ENCODE measurements at places on chromosomes 7 and 10.
A peak's percentile ranks its signal among the peaks of the same experiment; 100 is the strongest.

DNA sequence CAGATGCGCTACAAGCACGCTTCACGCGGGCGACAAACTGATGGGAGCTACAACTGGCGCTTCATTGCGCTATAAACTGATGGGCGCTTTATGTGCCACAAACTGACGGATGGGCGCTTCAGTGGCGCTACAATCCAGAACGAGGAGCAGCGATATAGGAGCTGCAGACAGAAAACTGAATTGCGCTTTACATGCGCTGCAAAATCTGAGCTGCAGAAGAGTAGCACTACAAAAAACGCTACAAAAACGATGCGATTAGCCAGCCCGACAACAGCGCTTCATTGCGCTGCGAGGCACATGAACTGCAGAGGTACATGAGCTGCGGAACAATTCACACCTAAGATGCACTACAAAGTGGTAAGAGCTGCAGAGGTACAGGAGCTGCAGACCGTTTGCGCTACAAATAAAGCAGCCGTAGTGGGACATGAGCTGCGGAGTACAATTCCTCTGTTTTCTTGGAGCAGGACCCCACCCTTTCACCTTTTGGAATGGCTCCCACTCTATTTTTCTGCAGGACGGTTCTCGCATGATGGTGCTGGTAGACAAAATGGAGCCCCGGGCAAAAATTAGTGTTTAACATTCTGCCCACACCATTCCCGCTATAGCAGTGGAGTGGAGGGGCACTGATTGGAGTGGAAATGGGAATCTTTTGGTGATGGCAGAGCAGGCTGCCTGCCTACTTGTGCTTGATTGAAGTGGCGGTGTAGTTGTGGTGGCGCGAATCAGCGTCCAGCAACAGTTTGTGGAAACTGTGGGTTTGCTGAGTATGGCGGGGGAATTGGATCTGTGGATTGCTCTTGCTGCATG, 1.2 kb upstream of the SGCE start:
- no peak for DNase-seq

DNA sequence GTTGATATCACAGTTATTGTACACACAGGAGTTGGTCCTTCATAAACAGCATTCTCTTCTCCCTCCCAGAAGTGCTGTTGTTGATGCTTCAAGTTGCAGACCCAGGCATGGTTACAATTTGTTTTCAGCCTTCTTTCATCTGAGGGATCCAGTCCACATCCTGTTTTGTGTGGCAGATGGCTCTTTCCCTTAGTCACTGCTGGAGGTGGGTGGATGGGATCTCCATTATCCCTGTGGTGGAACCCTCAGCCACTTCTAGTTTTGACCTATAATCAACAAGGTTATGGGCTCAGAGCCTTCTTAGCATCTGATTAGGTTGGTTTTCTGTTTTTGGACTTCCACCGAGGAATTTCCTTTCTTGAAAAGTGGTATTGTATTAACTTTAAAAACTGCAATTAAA, 214.2 kb downstream of the SH2D4B start:
- no peak for DNase-seq

- no peak for DNase-seq
Measured at GRCh38 chr10:3622427-3622826, 162.6 kb downstream of the KLF6 start.

DNA sequence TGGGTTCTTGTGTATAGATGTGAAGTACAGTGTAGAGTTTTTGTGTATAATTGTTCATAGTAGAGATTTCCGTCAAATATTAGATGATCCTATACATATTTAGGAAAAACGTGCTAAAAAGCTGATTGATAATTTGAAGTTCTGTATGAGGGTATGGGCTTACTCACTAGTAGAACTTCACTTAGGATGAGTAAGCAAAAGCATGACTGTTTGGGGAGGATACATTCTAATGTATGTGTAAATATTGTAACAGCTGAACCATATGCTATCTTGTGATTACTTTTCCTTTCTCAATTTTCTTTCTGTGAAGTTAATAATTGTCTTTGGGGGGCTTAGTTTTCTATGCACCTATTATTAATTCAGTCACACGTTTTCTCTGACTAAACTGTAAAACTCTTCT, 53.2 kb upstream of the PDK4 start:
- DNase-seq, result no peak

GRCh38 chr10:96924861-96925260, 92.8 kb downstream of the LCOR start:
- DNase-seq, result no peak

- no peak for DNase-seq
Measured at GRCh38 chr10:116970050-116970449, 34.9 kb downstream of the SHTN1 start.

GRCh38 chr10:11146402-11147171, 128.9 kb downstream of the CELF2 start:
- no peak for DNase-seq

DNA sequence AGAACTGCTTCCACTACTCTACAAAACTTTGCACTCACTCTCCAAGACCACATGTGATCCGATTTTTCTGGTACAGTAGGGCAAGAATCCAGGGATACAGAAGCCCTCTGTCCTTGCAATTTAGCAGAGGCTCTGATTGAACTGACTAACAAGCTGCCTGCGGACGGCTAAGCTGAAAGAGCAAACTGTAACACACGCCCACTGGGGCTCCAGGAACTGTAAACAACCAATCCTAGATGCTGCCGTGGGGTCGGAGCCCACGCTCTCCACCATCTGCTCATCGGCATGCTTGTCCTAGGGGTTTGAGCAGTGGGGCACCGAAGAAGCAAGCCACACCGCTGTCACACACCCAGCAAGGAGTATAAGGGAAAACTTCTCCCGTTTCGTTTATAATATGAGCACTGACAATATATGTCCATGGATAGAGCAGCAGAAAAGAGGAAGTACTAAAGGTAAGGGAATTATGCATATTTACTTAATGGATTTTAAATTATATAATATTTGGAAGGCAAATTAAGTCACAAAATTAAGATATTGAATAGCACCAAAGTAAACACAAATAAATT, 634.4 kb upstream of the POT1 start:
- no peak for DNase-seq

GRCh38 chr10:86308056-86308455, 58.5 kb downstream of the GRID1 start:
- DNase-seq, result no peak

DNA sequence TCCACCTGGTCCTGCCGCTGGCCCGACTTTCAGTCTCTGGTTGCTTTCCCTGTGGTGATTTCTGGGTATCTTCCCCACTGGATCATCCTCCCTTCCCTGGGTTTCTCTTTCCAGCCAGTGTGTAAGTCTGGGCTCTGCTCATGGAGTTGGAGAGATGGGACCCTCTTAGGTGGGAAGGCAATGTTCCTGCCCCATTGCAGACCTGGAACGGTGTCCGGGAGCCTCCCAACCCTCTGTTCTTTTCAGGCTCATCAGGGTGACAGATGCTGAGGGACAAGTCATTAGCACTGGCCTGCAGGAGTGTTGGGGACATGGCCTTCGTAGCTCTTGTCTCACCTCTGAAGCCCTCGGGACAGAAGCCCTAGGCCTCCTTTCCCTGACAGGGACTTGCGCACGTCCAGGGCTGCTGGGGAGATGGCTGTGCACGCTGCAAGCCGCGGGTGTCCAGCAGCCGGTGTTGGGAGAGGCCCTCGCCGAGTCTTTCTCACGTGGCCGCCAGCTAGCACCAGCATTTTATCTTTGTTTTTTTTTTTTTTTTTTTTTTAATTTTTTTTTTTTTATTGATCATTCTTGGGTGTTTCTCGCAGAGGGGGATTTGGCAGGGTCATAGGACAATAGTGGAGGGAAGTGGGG, 17.2 kb downstream of the ZNF783 start:
- no peak for DNase-seq

GRCh38 chr7:8251195-8251594, 10.8 kb downstream of the ICA1 start:
- no peak for DNase-seq

DNA sequence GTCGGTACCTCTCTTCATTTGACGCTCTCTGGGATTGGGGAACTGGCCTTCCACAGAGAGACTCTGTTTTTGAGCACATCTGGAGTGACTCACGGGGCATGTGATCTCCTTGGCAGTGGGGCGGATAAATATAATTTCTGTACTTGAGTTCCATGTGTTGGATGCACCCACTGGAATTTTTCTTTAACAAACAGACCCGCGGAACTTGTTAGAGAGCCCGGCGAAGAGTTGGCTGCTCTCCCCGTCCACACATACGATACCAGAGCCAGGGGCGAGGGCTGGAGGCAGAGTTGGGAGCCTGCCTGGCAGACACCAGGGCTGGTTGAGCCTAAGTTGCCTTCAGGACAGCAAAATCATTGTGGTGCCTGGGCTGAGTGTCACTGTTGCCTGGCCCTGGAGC, at the start of gene FAM180A:
Gene FAM180A, minus strand, starts transcription at position 44 of the 400 bp plus-strand sequence. CDS start 233 bp downstream, outside the sequence.
- no peak for DNase-seq

DNA sequence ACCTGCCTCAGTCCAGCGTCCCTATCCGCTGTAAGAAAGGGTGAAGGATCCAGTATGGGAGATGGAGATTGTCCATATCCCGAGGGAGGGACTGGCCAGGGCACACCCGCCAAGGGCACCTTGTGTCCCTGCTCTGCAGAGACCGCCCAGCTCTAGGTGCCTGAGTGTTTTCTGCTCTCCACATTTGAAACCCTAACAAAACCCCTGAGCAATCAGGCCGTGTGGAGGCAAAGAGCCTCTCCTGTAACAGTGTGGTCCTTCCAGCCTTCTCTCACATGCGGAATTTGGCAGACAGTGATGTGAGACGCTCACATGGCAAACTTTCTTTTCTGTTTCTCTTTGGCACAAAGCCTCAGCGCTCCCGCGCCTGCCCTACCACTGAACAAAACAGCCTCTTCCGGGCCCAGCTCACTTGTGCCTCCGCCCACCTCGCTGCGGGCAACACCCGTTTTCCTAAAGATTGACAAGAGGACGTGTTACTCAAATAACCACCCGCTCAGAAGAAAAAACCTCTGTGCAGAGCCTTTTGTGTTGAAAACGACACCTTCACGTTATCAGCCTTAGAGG, 514.8 kb downstream of the DNAJB6 start:
- DNase-seq, result no peak

GRCh38 chr7:123666492-123666891, 10.8 kb downstream of the LMOD2 start:
- DNase-seq, result no peak

- DNase-seq, result no peak
Measured at GRCh38 chr7:5484921-5485320, 61.3 kb upstream of the TNRC18 start.

DNA sequence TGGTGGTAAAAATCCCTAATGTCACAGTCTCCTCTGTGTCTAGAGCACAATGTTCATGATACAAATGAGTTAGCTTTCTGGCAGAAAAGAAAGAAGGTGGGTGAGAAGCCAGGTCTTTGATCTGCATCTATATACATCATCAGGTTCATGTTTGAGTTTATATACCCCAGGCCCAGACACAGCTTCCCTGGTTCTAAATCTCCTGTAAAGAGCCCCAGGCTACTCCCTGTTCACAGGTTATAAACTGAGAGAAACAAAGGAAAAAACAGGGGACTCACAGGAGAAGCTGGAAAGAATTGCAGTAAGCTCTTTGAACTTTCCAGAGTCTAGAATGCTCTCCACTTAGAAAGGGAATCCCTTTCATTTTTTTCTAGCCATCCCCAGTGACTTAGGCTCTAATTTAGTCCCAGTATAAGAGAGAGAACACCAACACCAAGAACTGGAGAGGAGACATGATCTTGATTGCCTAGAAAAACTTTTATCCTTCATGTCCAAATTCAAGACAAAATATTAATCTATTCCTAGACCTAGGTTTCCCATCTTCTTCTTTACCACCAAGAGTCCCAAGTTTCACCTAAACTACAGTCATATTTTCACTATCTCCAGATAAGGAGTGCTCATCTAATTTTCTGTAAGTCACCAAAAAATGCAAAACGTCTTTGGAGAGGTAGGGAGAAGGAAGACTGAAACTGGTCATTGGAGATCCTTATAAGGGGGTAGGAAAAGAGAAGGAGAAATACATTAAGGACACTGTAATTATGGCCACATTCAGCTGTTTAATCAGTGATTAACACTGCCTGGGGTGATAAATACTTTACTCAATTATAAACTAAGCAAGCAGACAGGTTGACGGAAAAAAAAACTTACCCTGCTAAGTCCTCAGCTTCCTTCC, 469 bp downstream of the MSS51 start:
- no peak for DNase-seq

DNA sequence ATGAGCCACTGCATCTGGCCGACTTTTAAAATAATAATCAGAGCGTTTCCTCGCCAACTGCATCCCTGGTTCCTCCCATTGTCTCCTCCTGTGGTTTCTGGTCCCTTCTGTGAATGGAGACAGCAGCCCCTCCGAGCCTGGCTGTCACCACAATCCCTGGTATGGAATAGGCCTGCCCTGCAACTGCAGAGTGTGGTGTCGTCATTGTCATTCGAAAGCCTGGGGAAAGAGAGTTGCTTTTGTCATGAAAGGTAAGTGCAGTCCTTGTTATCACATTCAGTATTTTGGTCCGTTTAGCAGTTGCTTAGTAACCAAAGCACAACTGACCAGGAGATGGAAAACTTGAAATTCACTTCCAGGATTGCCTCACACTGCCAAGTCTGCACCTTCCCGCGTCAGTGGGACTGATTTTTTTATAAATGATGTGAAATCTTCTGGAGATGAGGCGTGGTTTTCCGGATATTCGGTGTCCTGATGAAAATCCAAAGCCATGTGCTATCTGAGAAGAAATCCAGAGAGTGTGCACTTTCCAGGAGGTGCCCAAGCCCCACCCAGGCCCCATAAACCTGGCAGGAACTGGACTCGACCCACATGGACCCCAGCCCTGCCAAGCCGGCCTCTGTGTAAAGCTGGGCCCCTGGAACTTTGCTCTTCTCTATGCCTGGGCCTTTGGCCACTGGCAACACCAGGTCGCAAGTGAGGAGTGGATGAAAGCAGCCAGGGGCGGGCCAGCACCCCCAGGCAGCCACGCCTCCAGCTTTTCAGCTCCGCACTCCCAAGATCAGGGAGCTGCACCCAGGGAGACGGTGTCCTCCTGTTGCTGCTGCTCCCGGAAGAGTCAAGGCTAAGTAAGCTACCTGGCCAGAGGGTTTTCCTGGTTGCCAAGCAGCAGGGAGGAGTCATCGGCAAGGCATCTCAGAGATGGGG, 133.7 kb upstream of the SH2B2 start:
- DNase-seq, result no peak

DNA sequence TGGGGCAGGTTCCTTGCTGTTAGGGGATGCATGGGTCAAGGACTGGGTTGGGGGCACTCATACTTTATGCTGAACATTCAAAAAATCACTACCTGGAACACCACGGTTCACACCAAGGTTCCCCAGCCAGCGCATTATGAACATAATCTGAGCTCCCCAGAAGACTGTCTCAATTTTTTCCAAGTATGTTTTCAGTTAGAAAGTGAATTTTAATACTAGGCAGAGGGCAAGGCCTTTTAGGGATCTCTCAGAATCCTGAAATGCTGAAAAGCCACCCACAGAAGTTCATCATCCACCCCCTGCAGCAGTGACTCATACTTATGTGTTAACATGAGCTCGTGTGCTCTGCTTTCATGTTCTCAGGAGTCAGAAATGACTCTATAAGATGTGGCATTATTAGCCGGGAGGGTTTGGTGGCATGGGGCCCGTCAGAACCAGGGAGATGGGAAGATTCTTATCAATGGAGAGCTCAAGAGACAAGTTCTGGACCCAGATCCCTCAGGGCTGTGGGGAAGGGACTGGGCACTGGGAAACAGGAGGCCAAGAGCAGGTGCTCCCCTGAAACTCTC, 185.2 kb upstream of the ITGB1 start:
- DNase-seq, result no peak

GRCh38 chr10:11036424-11037011, 18.8 kb downstream of the CELF2 start:
- no peak for DNase-seq

GRCh38 chr10:84375011-84375410, 46.6 kb downstream of the CCSER2 start:
- DNase-seq, result no peak

GRCh38 chr10:5692461-5693358, 8.1 kb downstream of the TASOR2 start:
- peak; percentile 30 for DNase-seq

GRCh38 chr7:36692456-36692855, 31.8 kb downstream of the AOAH start:
- no peak for DNase-seq
